Heart right ventricle (tissue), 16 donors: ENCODE measurements at places on chromosomes 4 and X. TPM values are rescaled to one million over a fixed set of nuclear protein-coding genes. Genes with fewer than 3 reads are reported as not detected.

HSPA4L gene
- 1.8 TPM for polyA plus RNA-seq

ARL13A gene
- not detected for polyA plus RNA-seq

CPZ gene
- 0.70 TPM for polyA plus RNA-seq

EDNRA gene
- 4.4 TPM for polyA plus RNA-seq

ARL9 gene
- polyA plus RNA-seq = not detected

CNKSR2 gene
- 0.51 TPM for polyA plus RNA-seq

CFAP47 gene
- not detected for polyA plus RNA-seq

PAGE4 gene
- not detected for polyA plus RNA-seq

SUPT20HL2 gene
- polyA plus RNA-seq = not detected

KCND1 gene
- polyA plus RNA-seq = 0.44 TPM

HELT gene
- polyA plus RNA-seq = not detected

ZAR1 gene
- not detected for polyA plus RNA-seq

TMPRSS11E gene
- polyA plus RNA-seq = not detected

STS gene
- 1.2 TPM for polyA plus RNA-seq

TBX22 gene
- not detected for polyA plus RNA-seq

PPARGC1A gene
- polyA plus RNA-seq = 11.8 TPM

GNRHR gene
- polyA plus RNA-seq = not detected

GRIA2 gene
- polyA plus RNA-seq = not detected

SMIM10L2A gene
- polyA plus RNA-seq = 1.1 TPM
